Esophagus squamous epithelium (tissue), 5 donors: ENCODE measurements at places on chromosomes 11 and 22.

DNA sequence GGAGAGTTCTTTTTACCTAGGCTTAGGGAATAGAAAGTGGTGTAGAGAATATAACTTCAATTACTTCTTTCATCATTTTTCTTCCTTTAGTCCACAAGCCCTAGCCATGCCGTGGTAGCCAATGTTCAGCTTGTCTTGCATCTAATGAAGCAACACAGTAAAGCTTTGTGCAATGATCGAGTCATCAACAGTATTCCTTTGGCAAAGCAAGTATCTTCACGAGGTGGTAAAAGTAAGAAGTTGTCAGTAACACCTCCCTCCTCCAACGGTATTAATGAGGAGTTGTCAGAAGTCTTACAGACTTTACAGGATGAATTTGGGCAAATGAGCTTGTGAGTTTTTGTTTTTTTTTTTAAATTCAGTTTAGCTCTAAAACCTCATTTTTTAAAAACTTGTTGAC lies 37.4 kb downstream of the CEP57 start:
- no peak for DNase-seq

- no peak for DNase-seq
Measured at GRCh38 chr11:86703987-86704386, 31.6 kb upstream of the ME3 start.

GRCh38 chr11:116697639-116698038 lies 75.1 kb downstream of the BUD13 start:
- DNase-seq, result no peak

DNA sequence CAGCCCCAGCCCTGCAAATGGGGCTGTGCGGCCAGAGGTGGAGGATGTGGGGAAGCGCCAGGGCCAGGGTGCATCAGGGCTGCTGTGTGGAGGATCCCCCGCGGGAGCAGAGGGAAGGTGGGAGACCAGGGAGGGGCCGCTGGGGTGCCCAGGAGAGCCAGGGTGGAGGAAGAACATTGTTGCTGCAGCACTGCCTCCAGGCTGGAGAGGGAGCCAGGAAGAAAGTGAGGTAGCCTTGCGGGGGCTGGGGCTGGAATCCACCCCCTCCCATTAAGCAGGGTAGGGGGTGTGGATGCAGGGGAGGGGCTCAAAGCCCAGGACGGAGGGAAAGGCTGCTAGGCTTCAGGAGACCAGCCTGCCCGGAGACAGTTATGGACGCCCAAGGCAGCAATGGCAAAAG lies 15.0 kb downstream of the CABP7 start:
- no peak for DNase-seq

GRCh38 chr11:75141166-75141565 lies 9.7 kb upstream of the SLCO2B1 start:
- DNase-seq, result no peak

DNA sequence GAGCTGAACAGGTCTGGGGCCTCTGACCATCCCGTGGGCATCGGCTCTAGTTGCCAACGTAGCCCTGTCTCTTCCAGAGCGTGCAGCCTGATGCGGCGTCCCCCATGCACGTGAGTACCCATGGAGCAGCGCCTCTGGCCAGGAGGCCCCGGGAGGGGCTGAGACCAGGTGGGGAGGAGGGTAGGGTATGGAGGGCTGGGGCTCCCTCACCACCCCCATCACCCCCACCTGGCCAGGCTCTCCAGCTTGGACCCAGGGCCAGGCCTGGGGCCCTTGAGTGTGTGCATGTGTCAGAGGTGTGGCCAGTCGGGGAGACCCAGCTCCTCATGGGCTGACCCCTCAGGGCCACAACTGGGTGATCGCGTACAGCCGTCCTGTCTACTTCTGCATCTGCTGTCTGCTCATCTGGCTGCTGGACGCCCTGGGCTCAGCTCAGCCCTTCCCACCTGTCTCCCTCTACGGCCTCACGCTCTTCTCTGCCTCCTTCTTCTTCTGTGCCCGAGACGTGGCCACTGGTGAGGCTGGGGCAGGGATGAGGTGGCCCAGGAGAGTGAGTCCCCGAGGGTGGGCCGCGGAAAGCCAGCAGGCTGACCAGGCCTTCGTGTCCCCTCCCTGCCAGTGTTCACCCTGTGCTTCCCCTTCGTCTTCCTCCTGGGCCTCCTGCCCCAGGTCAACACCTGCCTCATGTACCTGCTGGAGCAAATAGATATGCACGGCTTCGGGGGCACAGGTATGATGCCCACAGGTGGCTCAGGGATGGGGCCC lies 8.5 kb downstream of the PCNX3 start:
- no peak for DNase-seq

GRCh38 chr11:12087075-12088004 lies 23.1 kb upstream of the MICAL2 start:
- DNase-seq, result no peak

DNA sequence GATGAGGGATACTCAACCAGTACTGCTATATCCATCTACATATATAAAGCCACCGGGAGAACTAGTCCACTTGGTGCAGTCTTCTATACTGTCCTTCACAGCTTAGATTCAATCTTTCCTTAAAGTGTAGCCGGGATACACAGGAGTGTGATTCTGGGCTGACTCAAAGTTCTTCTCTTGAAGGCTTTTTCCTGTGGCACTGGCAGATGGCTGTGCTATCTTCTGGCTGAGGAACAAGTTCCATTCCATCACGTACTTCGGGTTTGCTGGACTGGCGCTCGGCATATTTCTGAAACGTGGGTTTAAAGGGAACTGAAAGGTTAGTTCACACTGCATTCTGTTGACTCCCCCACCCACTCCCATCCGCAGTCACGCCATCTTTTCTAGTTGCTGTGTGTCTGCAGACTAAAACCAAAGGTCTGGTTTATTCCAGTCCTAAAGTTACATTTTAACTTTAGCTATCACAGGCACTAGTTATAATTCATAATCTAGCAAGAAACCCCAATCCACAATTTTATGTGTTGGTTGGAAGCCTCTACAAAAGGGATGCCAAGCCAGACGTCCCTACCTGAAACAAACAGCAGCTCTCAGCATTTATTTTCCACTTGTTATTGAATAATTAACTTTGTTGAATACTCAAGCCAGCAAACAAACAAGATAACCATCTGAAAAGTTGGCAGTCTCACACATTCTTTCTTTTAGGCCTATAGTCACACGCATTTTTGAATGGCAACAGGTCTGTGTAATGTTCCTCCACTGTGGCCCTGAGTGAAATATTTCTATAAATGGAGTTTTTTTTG lies 7.5 kb upstream of the C11orf65 start:
- DNase-seq, result no peak

DNA sequence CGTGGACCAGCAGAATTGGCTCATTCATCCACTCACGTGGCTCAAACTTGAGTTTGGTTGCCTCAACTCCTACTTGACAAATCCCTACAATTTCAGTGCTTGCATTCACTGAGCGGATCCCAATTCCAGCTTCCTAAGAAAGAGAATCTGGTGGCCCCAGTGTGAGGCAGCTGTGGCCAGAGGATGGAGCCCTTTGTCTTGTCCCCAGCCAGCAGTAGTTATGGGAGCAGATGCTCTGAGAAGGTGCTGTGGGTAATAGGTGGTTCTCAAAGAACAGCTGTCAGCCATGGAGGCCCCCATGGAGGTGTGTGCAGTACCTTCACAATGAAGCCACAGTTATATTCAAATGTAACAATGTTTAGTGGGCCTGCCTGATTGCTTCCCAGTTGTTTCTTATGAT lies 39.3 kb downstream of the KREMEN1 start:
- no peak for DNase-seq

- no peak for DNase-seq
Measured at GRCh38 chr11:6616596-6617250, 2.5 kb downstream of the TPP1 start.

DNA sequence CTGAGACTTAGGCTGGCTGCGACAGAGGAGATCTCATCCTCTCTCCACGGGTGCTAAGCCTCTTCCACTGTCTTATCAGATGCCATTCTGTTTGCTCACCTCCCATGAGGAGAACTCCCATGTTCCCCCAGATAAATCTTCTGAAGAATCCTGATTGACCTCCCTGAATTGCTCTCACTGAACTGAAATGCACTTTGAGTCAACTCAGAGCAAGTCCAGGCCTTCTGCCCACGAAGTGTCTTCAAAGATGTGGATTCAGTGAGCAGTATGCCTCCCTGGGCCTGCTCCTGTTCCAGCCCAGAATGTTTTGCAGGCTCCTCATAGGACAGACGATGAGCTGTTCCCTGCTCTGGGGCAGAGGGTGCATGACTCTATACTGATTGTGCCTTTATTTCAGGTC lies 17.4 kb downstream of the TUB start:
- no peak for DNase-seq

DNA sequence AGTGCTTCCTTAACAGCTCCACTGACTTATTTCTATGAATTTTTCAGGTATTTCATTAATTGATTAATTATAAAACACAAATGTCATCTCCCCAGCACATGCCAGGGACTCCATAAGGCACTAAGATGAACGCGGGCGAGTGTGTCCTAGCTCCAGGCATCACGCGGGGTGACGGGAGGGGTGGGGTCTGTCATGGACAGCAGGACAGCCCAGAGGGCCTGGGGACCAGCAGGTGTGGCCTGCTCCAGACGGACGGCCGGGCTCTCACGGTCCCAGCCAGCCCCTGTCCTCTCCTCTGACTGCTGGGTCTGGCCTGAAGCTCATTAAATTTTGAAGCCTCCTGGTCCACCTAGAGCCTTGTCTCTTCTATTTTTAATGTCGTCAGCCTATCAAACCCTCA lies 531.1 kb downstream of the BRD1 start:
- no peak for DNase-seq

- DNase-seq, result no peak
Measured at GRCh38 chr11:69841859-69842698, 22.9 kb upstream of the FGF3 start.

- DNase-seq, result no peak
Measured at GRCh38 chr22:50363166-50363802, 20.2 kb downstream of the PPP6R2 start.

GRCh38 chr11:36131721-36132397 lies 157.4 kb downstream of the COMMD9 start:
- no peak for DNase-seq
